GM04504 (cell line): ENCODE measurements at places on chromosomes 2 and 18.

DNA sequence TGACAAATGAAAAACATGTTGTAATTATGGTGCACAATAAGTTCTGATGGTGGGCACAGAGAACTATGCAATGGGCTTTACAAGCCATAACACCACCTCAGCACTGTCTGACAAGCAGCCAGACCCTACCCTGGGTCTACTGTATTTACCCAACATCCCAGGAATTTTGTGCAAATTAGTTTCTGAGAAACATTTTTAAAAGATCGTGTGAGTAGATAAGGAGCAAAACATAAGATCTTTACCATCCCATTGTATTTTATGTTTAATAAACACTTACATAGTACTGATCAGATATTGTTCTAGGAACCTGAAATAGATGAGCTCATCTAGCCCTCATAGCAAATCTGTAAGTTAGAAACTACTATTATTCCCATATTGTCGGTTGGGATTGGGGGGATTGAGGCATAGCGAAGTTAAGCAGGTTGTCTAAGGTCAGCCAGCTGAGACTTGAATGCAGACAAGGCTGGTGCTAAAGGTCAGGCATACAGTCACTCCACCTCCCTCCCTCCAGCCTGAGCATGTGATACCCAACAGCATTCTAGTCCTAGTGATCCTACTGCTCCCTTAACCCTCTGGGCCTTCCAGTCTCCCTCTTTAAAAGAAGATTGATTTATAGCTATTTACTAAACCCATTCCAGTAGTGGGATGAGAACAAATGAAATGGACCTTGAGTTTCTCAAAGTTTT is 67.4 kb upstream of the STAM2 start:
- DNase-seq = no peak

GRCh38 chr2:28137221-28137620 is 246.7 kb downstream of the BABAM2 start:
- DNase-seq = peak; percentile 89

GRCh38 chr2:219631406-219631891 is 4.0 kb downstream of the SLC4A3 start:
- DNase-seq = no peak

DNA sequence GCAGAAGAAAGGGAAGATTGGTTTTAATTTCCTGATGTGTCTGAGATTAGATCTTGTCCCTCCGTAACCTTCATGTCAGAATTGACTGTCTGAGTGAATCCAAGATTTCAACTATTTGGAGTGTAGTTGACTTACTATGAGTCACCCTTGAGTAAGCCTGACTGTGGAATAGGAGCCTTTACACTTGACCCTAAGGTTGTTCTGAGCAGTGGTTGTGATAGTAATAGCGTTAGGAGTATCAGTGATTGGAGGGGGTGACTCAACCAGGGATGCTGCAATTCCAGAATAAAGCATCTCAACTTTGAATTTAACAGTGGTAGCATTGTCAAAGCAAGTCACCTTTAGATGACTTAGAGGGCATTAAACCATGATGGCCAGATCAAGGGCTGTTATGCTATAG is 979.5 kb upstream of the FAM98A start:
- DNase-seq = no peak

DNA sequence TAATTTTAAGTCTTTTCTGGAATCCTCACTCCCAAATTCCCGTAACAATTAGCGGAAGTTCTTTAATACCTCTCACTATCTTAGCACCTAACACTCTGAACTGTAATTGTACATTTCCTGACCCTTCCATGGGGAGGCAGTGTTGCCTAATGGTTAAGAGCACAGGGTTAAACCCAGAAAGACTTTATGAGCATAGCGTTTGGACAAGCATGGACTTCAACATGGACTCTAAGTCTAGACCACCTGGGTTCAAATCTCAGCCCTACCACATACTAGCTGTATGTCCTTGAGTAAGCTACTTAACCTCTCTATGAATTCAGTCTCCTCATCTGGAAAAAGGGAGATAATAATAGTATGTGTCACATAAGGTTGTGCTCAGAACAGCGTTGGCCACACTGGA is 13.0 kb downstream of the ANTXR1 start:
- no peak for DNase-seq

DNA sequence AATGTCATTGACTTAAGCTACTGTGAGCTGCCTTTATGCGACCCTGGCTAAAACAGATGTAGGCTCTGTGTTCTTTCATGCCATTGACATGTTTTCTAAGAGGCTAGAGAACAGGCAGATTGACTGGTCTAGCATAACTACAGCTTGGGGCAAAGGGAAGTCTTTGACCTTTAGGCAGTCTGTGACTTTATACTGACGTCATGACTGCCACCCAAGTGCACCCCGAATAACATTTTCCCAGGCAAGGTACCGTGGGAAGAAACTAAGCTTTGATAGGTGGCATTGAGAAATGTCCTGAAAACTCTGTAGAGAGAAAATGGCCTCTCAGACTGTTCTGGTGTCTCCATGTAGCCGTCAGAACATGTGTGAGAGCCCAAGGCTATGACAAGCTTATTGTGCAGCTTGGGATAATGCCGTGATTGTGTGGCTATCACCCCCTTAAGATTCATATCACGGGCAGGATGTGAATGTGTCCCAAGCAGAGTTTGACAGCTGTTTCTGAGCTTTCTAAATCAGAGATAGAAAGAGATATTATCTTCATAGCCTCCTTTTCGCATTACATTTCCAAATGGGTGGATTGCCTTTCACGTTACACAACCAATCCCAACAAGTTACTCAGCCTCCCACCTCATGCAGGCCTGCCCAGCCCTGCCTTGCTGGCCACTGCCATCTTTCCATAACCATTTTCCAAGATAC is 672.2 kb upstream of the ACVR2A start:
- DNase-seq = no peak
